ENCODE measurements at places on chromosomes 5 and 9. TPM values are rescaled to one million over a fixed set of nuclear protein-coding genes. Genes with fewer than 3 reads are reported as not detected.

The NAIP gene
- polyA plus RNA-seq, result 2.1 TPM

The AMBP gene
- polyA plus RNA-seq, result not detected

The DENND1A gene
- 6.4 TPM for polyA plus RNA-seq

The SLC1A3 gene
- not detected for polyA plus RNA-seq

The HSD17B3 gene
- polyA plus RNA-seq, result not detected

The PFN3 gene
- polyA plus RNA-seq, result not detected

The PCDHGA12 gene
- polyA plus RNA-seq, result 0.59 TPM

The IL13 gene
- polyA plus RNA-seq, result not detected

The BHMT2 gene
- not detected for polyA plus RNA-seq

The DAPK1 gene
- polyA plus RNA-seq, result 0.86 TPM

The SLC36A2 gene
- not detected for polyA plus RNA-seq

The PCDHA1 gene
- not detected for polyA plus RNA-seq

The ITGA2 gene
- polyA plus RNA-seq, result not detected

The FAM169A gene
- 1.6 TPM for polyA plus RNA-seq

The DPYSL3 gene
- not detected for polyA plus RNA-seq

The PTPN3 gene
- not detected for polyA plus RNA-seq

The FABP6 gene
- not detected for polyA plus RNA-seq

The TIMD4 gene
- polyA plus RNA-seq, result not detected

The LYRM7 gene
- 11.3 TPM for polyA plus RNA-seq

The SVEP1 gene
- polyA plus RNA-seq, result not detected

The LMBRD2 gene
- polyA plus RNA-seq, result 2.5 TPM

The MARCOL gene
- not detected for polyA plus RNA-seq

The EDIL3 gene
- not detected for polyA plus RNA-seq

The LSM11 gene
- polyA plus RNA-seq, result 0.64 TPM

The MYOT gene
- 0.94 TPM for polyA plus RNA-seq

The SUSD3 gene
- polyA plus RNA-seq, result 96.3 TPM

Measured in IgD-negative memory B cell (primary cell).